Activated CD4-positive, alpha-beta T cell treated with anti-CD3 and anti-CD28 coated beads for 4 hours (primary cell): ENCODE measurements at places on chromosomes 3 and 15.

GRCh38 chr15:88663141-88663621 lies 24.4 kb downstream of the ISG20 start:
- DNase-seq, result no peak

DNA sequence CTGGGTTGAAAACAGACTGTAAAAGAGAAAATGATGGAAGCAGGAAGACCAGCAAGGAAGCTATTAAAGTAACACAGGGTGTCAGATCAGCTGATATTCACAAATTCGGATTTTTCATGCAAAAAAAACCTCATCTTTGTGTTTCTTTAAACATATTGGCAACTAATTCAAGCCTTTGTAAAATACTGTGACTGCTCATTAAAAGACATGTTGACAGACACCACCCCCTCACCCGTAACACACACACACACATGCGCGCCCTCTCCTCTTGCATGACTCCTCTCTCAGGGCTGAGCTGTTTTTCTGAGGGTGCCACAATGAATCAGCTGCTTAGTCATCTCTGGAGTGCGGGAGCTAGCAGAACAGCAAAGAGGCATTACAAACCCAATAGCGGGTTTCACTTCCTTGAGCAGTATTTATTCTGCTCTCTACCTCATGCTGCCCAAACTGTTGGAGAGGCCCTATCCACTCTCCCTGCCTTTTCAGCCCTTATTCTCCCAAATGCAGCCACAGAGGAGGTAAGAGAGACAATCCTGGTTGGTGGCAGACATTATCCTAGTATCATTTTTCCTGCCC lies 35.8 kb upstream of the CCDC80 start:
- DNase-seq, result peak; percentile 82

DNA sequence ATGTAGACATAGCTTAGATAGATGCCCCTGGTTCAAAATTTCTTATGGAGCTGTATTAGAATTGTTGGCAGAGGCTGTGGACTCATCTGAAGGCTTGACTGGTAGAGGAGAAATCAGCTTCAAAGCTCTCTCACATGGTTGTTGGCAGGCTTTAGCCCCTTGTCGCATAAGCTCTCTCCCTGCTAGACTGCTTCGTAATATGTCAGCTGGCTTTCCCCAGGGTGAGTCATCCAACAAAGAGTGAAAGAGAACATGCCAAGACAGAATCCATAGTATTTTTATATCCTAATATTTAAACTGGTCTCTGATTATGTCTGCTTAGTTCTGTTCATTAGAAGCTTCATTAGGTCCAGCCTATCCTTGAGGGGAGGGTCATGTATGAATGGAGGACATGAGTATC lies 427.4 kb upstream of the NAALADL2 start:
- DNase-seq, result no peak

- no peak for DNase-seq
Observed at GRCh38 chr15:75930866-75931265, 27.2 kb downstream of the FBXO22 start.

GRCh38 chr15:42876224-42876623 lies 44.4 kb downstream of the TTBK2 start:
- no peak for DNase-seq

DNA sequence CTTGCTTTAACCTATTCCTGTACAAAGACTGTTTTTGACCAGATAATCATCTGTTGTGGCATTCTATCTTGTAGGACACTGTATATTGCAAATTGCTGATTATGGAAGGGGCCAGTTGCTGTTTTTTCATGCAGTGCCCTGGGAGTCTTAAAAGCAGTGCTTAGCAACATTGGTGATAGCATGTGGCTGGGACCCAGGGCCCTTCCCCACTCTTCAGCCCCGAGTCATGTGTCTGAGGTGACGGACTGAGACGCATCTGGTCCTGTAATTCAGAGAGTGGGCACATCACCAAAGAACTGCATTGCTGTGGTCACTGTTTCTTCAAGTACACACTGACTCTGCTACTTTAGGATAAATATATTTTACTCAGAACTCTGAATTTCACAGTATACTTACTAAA lies 63.4 kb downstream of the SNRK start:
- DNase-seq, result no peak

DNA sequence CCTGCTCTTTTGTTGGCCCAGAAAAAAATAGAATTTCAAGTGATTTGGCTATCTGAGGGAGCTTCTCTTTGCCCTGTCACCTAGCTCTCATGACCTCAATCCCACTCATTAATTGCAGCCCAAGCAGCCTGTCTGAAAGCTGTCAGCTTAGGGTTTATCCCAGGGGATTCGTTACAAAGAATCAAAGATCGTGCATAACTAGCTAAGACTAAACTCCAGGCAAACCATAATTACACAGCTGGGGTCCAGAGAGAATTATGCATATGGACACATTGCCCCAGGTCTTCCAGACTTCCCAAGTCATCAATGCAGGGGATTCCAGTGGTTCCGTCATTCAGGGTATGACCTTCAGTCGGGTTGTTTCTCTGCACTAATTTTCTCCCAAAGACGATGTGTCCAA lies 91.6 kb upstream of the CBLB start:
- no peak for DNase-seq

DNA sequence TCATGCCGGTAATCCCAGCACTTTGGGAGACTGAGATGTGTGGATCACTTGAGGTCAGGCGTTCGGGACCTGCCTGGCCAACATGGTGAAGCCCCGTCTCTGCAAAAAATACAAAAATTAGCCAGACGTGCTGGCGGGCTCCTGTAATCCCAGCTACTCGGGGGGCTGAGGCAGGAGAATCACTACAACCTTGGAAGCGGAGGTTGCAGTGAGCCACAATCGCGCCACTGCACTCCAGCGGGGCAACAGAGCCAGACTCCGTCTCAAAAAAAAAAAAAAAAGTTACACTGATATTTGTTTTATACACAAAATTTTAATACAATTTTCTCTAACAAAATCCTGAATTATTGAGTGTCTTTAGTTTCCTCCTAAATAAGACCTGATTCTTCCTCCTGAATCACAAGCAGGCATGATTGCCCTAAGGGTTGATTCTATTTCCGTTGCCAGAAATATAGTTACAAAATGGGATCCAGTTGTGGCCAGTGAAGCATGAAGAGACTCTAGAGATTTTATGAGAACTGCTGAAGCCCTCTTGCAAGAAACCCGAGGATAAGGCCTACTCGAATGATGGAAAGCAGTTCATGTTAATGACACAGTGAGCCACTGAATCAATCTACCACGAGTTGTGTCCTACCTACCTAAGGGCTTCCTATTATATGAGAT lies 9.6 kb upstream of the SMARCC1 start:
- DNase-seq, result no peak

DNA sequence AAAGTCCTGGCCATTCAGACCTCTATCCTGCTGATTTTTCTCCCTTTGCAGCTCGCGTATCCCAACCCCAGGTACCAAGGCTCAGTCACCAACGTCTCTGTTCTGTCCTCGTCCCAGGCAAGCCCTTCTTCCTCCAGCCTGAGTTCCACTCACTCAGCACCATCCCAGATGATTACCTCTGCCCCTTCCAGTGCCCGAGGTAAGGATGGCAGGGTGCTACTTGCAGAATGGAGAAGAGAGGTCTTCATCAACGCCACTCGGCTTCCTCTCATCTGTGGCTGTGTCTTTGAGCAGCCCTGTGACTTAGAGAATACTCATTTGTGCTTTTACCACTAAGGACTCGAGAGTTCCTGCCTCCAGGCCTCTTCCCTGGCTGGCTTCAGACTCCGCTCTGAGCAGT lies 22.6 kb upstream of the MANF start:
- no peak for DNase-seq
